ENCODE measurements at places on chromosomes 2 and 18.

DNA sequence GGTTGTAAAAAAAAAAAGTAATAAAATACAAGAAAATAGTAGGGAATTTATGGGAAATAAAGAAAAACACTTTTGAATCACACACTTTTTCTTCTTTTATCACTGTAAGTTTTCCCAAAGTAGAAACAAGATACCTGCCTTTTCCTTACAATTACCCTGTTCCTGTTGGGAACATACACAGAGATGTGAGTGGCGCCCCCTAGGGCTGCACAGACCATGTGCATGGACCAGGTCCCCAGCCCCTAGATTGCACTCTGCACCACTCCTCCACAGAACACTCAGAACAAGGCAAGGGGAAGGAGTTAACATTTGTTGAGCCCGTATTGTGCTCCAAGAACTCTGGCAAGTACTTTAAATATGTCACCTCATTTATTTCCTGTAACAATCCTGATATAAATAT lies 118.7 kb upstream of the NRP2 start:
- DNase-seq: no peak

DNA sequence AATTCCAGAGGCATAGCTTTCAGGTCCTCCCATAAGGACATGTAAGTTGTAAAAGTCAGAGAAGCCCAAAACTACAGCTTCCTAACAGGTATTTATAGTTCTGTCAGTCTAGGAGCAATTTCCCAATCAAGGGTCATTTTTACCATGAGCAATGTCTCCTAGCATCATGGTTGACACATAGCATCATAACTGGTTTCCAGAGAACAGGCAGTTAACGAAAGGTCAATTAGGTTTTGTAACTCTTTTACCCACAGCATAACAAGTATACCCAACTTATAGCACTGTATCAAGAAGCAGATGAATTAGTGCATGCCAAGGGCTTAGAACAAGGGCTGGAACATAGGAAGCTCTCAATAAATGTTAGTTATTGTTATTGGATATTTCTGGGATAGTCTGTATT lies 110.1 kb downstream of the MREG start:
- no peak for DNase-seq

DNA sequence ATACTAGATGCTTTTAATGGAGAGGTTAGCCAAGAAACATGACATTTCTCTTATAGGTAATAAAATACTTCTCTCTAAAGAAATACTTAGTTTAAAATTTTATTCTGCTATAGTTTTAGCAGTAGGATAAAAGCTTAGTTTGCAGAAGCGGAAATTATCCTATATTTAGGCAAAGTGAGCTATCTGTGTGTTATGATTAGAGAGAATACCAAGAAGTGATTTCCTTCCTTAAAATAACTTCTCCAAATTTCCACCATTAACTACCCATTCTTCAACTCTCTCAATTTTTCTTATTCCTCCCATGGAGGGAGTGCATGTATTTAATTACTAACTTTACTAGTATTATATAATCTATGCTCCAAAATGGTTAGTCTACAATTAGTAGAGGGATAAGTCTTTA lies 15.8 kb upstream of the IL1RL1 start:
- DNase-seq: no peak

- no peak for DNase-seq
Observed at GRCh38 chr2:225761396-225761795, 361.9 kb downstream of the NYAP2 start.

DNA sequence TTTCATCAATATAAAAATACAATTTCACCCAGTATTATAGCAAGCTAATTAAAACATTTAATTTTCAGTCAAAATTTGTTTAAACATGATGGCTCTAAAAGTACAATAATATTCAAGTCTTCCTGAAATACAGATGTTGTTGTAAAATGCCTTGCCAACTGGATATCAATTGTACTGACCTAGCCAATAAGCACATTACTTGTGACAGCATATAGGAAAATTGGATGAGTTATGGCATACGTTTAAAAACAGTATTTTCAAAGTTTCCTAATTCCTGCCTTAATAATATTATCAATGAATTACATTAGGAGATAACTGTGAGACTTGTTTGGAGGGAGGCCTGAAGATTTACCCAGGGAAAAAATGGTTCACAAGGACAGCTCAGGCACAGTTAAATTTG lies 336.9 kb upstream of the CDH20 start:
- DNase-seq: no peak

GRCh38 chr2:37529830-37530415 lies 141.5 kb downstream of the CDC42EP3 start:
- DNase-seq: no peak

DNA sequence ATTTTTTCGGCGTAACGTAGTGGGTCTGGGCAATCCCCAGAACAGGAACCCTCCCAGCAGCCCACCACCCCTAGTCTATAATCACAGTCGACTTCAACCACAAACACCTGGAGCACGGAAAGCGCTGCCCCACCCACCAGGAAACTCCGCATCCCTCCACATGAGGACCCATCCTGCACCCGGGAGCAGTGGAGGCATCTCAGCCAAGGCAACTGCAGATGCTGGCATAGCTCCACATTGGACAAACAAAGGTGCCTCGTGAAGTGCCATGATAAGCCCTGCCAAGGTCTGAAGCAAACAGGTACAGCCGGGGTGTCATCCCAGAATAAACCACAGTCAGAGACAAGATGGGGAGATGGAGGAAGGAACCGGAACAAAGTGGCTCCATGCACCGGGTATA lies 24.3 kb upstream of the COPS8 start:
- DNase-seq: no peak

GRCh38 chr2:143452817-143453451 lies 323.7 kb downstream of the ARHGAP15 start:
- no peak for DNase-seq

DNA sequence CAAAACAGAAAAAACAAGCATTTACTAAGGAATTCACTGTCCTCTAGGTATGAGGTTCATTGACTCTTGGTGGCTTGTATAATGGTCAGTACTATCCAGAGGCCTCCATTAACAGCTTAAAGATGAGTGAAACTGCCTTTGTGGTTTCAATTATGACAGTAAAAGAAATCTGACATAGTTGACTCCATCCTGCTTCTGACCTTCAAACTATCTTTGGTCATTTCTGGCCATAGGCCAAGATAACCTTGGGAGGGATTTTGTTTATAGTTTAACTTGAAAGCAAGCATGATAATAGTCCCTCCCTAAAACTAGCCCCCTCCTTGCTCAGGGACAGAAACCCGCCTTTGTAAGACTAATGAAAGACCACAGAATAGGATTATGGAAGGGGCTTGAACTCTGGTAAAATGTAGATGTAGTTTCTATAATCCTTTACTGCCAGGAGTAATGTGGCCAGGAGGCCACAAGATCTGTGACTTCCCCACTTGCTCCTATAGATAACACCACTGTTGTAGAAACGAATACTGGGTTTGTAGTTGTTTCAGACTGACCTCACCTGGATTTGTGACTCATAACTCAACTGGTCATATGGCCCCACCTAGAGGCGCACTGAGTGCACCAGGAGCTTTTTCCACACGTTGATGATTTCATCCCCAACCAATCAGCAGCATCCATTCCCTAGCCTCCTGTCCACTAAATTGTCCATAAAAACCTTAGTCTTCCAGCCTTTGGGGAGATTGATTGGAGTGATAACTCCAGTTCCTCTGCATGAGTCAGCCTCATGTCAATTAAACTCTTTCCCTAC lies 8.6 kb upstream of the PLEKHM3 start:
- DNase-seq: no peak

- DNase-seq: no peak
Observed at GRCh38 chr18:46663539-46663938, 6.5 kb upstream of the LOXHD1 start.

GRCh38 chr2:233353101-233353768 lies 1.1 kb upstream of the DGKD start:
- no peak for DNase-seq

DNA sequence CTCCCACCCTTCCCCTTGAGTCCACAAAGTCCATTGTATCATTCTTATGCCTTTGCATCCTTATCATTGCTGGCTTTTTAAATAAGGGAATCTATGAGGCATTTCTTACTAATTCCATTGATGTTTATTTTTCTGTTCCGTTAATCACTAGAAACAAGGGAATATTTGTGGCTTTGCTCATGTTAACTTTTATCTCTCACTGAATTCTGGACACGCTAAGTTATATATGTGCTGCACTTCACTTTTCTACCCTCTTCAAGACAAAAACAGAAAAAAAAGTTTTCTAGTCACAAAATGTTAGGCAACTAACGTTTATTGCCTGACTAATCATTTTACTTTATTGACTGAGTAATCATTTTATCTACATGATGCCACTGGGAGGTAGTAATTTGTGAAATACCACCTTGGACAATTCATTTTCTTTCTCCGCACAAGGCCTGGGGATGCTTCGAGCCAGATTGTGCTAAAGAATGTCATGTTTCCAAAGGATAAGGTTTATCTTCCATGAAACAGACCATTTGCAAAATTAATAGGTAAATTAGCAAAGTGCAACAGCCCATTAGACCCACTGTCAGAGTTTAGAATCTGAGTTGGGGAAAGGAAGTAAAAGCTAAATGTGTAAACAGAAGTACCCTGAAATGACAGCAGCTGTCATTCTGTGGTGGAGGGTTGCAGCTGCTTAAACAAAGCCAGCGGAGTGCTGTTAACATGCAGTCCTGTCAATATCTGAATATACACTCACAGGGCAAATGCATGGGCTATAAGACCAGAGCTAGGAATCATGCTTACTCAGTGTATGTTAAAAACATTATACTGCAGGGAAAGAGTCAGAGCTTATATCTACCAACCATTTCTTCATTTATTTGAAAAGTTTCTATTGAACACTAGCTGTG lies 658.7 kb downstream of the CNTNAP5 start:
- DNase-seq: no peak

DNA sequence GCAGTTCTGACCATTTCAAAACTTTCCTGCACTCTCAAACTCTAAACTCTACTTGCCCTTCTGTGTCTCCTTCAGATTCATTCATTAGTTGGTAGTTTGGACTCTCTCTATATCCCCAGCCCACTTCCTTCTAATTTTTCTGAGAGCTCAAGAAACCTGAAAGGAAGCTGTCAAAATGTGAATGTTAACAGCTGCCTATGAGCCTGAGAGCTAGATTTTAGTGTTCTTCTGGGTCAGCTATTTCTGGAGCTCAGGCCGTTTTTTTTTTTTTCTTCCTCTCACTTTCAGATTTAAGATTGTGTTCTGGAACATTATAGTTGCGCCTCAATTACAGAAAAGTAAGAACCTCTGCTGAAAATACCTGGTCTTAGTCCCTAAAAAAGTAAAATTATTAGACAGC lies 73.1 kb downstream of the RTN4 start:
- no peak for DNase-seq

DNA sequence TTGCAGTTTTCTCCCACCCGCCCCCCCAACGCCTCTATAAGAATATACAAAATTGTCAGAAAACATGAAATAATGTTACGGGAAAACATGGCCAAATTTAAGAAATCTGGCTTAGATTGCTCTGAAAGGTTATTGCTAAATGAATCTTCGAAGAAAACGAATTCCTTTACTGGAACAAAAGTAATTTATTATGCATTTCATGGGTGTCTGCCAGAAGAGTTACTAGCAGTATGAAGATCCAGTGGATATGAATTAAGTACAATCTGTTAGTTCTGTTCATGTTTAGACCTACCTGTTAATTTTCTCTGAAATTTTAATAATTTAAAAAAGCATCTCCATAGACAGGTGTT lies 21.9 kb downstream of the GATA6 start:
- DNase-seq: no peak

- no peak for DNase-seq
Observed at GRCh38 chr2:158616480-158617000, 159.8 kb downstream of the PKP4 start.

DNA sequence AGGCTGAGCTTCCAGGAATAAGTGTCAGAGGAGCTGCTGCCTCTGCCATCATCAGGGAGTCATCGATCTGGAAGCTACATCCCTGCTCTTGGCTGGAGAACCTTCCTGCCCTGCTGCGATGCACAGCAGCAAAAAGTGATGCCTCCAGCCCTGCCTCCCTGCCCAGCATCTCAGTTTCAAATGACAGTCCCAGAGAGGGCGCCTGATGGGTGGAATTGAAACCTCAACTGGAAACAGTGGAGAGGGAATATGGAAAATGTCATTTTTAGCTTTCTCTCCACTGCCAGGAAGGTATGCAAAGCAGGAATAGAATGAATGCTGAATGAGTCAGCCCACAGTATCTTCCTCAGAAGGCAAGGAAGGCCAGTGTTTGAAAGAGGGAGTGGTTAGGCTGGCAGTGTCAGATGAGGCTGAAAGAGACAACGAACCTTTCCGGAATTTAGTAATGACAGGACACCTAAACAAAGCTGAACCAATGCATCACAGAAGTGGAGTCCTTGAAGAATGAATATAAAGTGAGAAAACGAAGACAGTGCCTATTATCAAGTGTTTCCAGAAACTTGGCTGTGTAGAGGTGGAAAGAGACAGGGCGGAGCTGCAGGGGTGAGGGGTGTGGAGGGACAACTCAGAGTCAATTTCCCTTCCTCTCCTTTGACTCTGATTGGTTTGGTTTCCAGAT lies 153.9 kb upstream of the NDUFV2 start:
- no peak for DNase-seq

GRCh38 chr2:241140445-241140840 lies 8.8 kb downstream of the PASK start:
- DNase-seq: no peak

- no peak for DNase-seq
Observed at GRCh38 chr2:70673041-70673647, 94.9 kb downstream of the ADD2 start.

- DNase-seq: no peak
Observed at GRCh38 chr2:188450732-188451483, 159.2 kb downstream of the GULP1 start.

GRCh38 chr2:69791045-69791444 lies 38.4 kb upstream of the GMCL1 start:
- no peak for DNase-seq

DNA sequence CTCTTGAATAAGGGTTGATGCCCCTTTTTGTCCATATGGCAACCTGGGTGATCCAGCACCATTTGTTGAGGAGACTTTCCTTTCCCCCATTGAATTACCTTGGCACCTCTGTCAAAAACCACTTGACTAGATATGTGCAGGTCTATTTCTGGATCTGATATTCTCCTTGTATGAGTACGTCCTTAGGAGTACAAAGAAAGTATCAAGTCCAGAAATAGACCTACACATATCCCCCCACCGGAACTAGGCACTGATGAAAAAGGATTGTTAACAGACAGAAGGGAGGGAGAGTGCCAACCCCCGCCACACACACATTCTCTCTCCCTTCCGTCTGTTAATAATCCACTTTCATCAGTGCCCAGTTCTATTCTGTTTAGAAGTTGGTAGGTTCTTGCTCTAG lies 225.0 kb downstream of the TMEM163 start:
- DNase-seq: no peak

- DNase-seq: no peak
Observed at GRCh38 chr18:44792456-44793061, 111.9 kb downstream of the SETBP1 start.

DNA sequence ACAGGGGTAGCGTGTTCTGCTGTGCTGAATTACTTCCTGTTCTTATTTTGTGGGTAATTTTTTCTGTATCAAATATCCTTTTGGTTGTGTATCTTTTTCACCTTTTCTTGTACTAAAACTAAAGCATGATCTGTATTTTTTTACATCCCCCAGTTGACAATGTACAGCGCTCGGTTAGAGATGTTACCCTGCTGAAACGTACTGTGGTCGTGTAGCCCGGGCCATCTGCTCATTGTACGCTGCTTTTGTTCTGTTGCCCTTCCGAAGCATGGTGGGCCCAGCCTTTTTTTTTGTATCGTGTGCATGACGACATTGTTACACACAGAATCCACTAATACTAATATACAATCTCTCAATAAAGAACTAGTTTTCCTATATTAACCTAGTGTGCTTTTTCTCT lies 233.1 kb downstream of the HAUS1 start:
- DNase-seq: no peak

- no peak for DNase-seq
Observed at GRCh38 chr2:158509928-158510797, 53.4 kb downstream of the PKP4 start.

- peak; percentile 27 for DNase-seq
Observed at GRCh38 chr2:239380831-239381708, 19.8 kb downstream of the HDAC4 start.
